ENCODE measurements at places on chromosomes 4 and X.
A peak's percentile ranks its signal among the peaks of the same experiment; 100 is the strongest.

DNA sequence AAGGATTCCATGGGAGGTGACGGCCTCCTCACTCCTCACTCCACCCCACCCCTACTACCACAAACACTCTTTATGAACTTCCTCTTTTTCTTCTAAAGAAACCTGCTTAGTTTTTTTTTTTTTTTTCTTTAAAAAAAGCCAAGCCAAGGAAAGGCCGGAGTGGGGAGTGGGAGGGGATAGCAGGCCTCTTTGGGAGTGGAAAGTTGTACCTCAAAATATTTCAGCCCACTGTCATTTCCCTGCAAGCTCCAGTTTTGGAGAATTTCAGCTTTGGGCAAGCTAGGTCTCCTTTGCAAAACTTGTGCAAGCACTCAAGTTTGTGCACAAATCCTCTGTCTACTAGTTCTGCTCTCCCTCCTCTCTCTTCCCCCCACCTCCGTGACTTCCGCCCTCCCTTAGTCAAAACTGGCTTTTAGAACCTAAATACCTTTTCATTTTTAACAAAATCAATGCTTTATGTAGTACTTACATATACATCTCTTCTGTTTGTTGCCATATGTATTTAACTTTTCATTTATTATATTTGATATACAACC, 512 bp upstream of the ANTXR2 start:
- peak; percentile 7 for DNase-seq

DNA sequence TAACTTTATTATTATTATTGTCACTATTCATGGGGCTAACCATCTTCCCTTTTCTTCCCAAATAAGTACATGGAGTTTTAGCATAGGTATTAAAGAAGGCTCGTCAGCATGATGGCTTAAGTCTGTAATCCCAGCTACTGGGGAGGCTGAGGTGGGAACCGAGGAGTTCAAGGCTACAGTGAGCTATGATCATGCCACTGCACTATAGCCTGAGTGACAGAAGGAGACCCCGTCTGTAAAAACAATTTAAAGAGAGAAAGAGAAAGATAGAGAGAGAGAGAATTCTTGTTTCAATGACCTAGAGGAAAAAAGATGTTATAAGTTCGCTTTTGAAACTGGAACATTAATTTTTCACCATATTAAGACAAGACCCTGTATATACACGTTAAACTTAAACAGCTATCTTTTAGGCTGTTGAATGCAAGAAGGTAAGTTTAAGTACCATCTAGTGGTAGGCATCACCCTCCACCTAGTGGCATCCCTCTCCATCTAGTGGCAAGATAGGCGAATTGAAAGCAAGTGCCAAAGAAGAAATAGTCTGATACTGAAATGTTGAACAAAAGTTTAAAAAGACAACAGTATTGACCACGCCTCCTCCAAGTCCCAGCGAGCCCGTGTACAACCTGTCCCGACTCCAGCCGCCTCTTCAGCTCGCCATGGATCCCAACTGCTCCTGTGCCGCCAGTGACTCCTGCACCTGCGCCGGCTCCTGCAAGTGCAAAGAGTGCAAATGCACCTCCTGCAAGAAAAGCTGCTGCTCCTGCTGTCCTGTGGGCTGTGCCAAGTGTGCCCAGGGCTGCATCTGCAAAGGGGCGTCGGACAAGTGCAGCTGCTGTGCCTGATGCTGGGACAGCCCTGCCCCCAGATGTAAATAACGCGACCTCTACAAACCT, 26.0 kb upstream of the YTHDC1 start:
- DNase-seq = peak; percentile 25

- no peak for DNase-seq
These were observed 181.7 kb upstream of the DDX53 start for GRCh38 chrX:22818061-22818460.

GRCh38 chrX:152904151-152905080, 6.5 kb downstream of the ZNF185 start:
- peak; percentile 34 for DNase-seq

DNA sequence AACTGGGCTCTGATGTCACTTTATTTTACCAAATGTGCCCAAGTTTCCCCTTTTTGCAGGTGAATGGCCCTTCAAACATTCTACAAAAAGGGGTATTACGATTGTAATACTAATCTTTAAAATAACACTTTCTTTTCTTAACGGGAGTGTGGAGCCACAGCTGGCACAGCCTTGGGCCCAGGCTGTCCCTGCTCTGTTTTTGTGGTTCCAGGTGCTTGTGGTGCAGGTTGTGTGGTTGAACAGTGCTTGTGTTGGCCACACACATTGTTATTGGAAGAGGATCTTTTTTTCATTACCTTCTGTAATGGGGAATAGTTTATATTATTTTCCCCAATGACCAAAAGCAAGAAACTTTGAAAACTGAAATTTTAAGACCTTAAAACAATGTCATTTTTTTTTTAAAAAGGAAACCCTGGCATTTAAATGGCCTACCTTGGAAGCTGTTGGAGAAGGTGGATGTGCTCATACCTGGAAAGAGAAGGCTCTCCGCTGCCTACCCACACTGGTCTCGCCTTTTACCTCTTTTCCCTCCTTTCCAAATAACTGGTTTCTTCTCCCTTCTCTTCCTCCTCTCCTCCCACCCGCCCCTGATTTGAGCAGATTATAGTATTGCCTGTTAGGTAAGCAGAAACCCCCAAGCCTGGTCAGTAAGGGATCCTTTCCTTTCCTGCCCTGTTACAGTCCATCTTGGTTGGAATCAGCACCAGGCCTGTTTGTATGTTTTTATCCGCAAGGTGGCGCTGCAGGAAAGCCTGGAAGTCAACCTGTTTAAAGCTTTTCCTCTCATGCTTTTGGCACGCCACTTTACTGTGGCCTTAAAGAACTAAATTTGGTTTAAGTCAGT, 28.6 kb downstream of the HADH start:
- DNase-seq = peak; percentile 78

DNA sequence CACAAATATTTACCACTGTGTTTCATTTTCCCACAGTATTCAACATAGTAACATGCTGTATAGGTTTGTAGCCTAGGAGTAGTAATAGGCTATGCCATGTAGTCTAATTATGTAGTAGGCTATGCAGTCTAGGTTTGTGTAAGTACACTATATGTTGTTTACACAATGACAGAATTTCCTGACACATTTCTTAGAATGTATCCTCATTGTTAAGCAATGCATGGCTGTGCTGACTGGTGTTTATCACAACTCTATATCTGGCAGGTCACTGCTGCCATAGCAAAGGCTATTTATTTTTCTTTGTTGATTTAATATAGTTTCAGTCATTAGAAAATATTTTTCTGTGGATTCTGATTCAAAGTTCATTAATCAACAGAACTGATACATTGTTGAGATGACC, 108.3 kb upstream of the TEX13A start:
- no peak for DNase-seq

GRCh38 chr4:168945291-168945690, 64.8 kb downstream of the CBR4 start:
- no peak for DNase-seq

- no peak for DNase-seq
These were observed 74.9 kb upstream of the PABPC4L start for GRCh38 chr4:134276476-134276875.

- DNase-seq = no peak
These were observed 868 bp downstream of the PLS3 start for GRCh38 chrX:115561605-115562479.

DNA sequence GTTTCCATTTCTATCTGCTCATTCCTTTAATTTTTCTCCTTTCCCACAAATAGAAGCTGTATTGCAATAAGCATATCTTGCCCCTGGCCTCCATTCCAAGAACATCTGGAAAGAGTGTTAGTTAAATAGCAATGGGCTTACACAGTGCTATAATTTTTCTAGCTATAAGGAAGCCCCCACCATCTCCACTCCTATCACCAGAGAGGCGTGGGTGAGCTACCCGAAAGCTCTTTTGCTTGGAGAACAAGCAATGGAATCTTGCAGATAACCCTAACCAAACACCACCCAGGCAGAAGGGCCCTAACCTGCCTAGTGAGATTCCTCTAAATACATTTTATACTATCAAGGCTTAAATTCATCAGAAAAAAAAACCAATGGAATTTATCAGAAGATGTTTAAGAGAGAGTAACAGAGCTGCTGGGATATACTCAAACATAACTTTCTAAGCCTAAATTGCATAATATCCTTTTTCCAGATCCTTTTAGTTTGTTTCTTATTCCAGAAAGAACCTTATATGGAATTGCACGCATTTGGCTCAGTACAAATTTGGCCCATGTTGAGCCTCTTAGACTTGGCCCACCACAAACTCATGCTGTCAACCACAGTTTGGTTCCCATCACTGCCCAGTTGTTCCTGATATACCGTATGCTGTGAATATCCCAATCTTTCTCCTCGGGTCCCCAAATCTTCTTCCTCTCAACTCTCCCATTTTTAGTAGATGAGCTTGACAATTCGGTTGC, 91.6 kb upstream of the PLAC1 start:
- no peak for DNase-seq

GRCh38 chrX:134603806-134604700, 54.2 kb downstream of the PLAC1 start:
- no peak for DNase-seq

DNA sequence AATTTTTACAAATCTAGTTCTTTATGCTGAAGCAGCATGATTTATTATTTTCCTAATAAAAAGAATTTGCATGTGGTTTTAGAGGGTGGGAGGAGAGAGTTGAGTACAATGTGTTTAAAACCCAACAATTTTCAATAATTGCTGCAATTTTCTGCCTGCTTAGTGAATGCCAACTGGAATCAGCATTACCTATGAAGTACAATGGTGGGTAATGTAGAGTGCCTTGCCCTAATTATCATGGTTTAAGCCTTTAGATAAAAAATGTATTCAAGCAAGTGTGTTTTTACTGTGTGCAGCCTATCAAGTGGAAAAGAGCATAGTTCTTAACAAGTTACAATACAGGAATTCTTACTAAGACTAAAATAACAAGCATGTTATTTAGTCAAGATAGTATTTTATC, 77.9 kb upstream of the ANKRD50 start:
- no peak for DNase-seq

DNA sequence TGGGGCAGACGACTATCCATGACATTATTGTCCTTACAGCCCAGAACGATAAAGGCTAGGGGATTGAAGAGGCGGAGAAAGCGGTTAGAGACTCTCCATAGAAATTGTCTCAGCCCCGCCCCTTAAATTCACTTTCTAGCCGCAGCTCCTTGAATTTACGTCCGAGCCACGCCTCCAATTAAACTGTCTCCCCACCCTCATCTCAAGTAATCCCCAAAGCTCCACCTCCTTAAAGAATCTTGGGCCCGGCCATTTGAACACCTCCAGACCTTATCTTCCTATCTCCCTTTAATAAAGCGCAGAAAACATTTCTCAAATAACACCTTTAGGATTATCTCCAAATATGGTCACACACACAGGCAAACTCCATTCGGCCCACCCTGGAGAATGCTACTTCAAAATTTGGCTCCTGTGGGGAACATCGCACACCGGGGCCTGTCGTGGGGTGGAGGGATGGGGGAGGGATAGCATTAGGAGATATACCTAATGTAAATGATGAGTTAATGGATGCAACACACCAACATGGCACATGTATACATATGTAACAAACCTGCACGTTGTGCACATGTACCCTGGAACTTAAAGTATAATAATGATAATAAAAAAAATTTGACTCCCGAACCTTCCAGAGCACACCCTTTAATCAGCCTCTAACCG, 7.2 kb upstream of the MAGIX start:
- DNase-seq = no peak

DNA sequence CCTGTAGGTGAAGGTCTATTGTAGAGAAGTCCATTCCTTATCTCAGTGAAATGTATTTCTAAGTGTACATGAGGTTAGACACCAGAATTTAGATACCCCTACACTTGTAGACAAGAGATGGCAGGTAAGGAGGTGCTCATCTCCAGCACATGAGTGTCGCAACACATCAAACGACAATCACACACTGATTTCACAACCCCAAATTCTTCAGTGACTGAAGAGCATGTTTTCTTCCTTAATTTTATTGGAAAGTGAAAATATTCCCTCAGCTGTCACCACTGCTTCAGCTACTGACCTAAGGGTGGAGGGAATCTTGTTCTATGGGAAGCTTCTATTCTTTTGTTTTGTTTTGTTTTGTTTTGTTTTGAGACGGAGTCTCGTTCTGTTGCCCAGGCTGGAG, 280.3 kb downstream of the ARHGAP24 start:
- DNase-seq = no peak

DNA sequence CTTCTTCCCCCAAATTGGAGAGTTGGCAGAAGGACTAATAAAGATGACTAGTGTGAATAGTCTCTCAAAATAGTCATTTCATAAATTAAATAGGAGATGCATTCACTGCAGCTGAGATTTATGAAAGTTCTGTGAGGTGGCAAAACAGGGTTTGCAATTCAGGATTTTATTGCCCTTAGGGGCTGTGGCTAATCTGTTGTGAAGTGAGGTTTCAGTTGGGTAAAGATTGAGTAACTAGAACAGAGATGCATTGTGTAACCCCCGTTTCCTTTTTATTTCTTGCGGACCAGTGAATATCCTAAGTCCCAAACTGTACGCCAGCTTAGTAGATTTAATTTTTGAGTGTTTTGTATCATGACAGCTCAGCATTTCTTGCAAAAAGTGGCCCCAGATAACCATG, 16.2 kb upstream of the SCRG1 start:
- DNase-seq = no peak

DNA sequence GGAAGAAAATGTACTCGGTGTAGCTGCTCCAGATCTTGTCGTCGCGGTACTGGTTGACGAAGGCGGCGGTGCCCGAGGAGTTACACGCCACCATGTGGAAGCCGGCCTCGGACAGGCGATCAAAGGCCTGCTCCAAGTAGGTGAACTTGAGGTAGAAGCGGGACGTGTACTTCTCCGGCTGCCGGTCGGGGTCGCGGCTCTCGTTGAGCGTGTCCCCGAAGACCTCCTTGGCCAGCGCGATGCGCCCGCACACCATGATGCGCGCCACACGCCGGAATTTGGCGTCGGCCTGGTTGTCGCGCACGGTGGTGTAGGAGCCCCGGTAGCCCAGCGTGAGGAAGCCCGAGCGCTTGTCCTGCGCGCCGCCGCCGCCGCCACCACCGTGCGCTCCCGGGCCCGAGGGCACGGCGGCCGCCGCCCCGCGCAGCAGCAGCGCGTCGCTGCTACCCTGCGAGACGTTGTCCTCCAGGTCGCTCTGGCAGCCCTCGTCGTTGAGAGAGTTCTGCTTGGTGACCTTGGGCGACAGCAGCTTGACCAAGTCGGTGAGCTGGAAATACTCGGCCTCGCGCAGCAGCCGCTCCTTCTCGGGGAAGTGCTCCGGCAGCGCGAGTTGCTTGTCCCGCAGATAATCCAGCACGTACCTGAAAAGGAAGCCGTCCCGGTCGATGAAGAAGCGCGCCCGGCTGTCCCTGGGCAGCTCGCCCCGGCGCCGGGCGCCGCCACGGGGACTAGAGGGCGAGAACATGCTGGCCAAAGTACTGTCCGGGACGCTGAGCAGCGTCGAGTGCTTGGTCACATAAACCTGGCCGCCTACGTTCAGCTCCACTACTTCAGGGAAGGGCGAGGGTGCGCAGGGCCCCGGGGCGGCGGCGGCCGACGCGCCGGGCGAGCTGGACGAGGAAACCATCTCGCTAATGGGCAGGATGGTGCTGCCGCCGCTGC, 775 bp downstream of the KCTD8 start:
- DNase-seq = no peak

GRCh38 chrX:100681599-100681998, 37.6 kb downstream of the SRPX2 start:
- no peak for DNase-seq
